ENCODE measurements at places on chromosomes 11 and 22.

DNA sequence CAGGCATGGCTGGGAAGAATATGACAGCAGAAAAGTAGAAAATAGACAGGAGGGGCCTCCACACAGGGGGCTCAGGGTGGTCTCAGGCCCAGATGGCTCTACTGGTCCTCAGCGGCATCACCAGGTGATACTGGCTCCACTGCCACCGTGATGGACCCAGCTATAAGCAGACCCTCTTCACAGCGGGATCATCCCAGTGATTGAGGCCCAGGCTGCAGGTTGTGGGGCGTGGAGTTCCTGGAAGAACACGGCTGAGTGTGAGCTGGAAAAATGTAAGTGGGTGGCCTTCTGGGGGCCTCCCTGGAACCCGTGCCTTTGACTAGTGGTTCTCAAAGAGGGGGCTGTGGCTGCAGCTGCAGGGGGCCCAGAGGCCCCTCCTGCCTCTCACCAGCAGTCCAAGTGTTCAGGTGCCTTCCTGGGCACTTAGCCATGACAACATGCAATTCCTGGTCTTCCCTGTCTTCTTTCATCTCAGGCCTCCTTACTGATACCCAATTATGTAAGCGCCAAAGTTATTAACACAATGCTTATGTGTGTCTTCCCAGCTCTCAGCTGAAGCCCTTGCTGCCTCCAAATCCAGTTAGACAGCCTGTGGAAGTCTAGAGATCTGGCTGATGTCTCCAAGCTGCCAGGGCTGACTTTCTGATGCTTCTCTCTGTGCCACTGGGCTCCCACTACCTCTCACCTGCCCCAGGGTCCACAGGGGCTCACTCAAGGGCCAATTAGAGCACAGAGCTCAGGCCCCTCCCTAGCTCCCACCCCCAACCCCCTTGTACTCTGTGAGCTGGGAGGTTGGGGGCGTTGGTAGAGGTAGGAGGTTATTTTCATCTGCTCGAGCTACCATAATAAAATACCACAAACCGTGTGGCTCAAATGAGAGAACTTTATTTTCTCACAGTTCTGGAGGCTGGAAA is 110.1 kb upstream of the LMO1 start:
- no peak for DNase-seq

GRCh38 chr22:24440270-24440717 is 12.9 kb downstream of the ADORA2A start:
- DNase-seq: no peak

DNA sequence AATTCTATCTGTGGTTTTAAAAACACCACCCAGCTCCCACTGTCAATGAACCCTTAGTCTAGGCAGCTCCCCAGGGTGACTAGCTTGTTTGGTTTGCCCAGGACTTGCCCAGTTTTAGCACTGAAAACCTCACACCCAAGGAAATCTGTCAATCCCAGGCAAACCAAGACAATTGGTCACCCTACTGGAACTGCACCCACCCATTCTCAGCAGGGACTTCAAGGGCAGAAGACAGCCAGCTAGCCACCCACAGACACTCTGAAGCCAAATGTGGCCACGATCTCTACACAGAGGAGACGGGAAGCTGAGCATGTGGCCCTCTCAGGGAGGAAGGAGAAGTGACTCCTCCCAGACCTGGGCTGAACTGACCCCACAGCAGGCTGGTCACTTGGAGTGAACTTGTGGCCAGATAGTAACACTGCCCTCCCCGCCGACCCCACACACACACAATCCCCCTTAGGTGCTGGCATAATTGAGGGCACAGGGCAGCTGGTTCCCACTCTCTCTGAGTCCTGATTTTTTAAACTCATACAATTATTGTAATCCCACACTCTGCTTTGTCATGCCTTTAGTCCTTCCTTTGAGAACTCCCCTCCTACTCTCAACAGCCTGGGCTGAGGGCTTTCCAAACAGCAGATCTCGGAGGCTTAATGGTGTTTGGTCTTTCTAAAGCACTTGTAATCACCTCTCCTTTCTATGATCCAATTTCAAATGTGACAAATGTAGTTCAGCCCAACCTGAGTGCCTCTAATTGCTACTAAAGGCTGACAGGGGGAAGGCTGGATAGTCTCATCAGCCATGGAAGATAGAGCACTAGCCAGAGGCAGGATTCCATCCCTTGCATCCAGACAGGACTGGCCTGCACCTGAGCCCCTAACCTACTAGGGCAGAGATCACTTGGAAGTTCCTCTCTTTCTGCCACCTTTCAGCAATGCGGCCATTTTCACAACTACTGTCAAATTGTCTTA is 74.7 kb upstream of the DRD2 start:
- DNase-seq: no peak

DNA sequence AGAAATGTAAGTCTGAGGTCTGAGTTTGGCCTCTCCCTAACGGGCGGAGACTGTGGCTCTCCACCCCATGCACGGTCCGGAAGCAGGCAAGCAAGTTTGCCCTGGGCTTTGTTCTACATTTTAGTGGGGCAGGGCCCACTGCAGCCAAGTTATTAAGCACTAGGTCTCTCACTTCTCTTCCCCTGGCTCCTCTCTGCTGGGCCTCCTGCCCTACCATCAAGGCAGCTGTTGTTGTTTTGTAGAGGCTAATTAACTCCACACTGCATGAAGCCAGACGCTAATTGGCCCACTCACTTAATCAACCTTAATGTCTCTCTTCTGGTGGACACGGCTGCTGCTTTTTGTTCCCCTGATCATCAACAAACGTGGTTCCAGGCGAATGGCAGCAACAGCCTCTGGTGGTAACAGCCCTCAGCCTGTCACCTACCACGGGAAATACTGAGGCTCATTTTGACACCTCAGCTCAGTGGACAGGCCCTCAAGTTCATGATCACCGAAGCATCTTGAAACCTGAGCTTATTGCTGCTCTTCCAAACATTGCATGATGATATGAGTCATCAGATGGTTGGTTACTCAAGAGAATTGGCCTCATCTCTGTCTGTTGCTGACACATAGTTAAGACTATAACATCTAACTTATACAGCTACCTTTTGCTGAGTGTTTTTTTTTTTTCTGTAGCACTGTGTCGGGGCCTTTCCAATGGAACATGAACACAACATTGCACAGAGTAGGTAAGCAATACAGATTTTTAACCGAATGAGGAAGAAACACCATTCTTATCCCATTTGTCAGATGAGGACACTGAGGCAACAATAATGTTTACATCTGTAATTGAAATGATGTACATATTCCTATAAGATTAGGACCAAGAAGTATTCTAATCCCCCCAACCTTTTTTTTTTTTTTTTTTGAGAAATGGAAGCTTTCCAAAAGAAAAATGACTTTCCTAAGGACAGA is 20.8 kb upstream of the LMO2 start:
- DNase-seq: no peak

GRCh38 chr22:47369431-47370015 is 607.1 kb downstream of the TBC1D22A start:
- DNase-seq: no peak

DNA sequence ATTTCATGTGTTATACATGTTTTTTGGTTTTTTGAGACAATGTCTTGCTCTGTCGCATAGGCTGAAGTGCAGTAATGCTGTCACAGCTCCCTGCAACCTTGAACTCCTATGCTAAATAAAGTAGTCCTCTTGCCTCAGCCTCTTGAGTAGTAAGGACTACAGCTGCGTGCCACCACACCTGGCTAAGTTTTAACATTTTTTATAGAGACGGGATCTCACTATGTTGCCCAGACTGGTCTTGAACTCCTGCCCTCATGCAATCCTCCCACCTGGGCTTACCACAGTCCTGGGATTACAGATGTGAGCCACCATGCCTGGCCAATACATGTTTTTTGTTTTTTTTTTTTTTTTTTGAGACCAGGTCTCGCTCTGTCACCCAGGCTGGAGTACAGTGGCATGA is 33.9 kb downstream of the SWAP70 start:
- no peak for DNase-seq

DNA sequence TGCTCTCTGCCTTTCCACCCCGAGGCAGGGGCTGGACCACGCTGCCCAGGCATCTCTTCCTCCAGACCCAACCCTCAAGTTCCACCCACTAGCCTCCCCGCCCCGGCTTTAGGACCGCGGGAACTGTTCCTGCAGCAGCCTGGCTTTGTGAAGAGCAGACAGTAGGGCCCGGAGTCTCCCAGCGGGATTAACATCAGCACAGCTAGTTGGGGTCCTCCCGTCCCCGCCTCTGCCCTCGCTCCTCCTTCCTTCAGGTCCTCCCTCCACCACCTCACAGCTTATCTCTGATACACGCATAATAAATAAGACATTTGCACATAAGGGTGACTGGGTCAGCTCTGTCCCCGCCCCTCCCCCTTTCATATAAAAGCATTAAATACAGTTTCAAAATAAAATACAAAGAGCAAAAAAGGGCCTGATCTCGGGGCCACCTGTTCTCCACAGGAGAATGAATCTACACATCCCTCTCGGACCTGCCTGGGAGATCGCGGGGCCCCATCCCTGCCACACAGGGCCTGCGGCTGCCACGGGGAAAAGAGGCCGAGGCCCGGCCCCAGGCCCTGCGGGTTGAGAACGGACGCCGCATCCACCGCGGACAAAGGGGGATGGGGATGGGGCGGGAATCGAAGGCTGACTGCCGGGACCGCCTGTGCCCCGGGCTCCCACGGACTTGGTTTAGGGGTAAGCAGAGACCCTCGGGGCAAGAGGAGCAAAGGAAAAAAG is 6.5 kb downstream of the ZFTA start:
- DNase-seq: no peak

GRCh38 chr11:85759915-85760314 is 51.0 kb downstream of the SYTL2 start:
- no peak for DNase-seq

GRCh38 chr22:37497062-37497599 is 10.9 kb upstream of the MFNG start:
- DNase-seq: no peak

DNA sequence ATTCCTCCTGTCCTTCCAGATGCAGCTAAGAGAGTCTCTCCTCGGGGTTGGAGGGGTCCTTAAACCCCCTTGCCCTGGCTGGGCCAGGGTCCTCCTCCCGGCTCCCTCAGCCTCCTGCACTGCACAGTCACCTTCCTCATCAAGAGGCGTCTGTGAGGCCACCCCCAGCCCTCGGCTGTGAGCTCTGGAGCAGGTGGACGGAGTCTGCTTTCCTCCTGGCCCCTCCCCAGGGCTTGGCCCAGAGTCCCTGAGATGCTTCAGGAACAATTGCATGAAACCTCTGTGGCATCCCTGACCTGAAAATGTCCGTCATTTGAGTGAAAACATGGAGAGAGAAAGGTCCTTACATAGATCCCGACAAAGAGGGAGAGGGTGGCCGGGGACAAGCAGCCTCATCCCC is 6.7 kb upstream of the FGF3 start:
- no peak for DNase-seq

- no peak for DNase-seq
Measured at GRCh38 chr11:107446822-107447431, 10.7 kb downstream of the CWF19L2 start.

GRCh38 chr11:62770778-62771143 is 435 bp upstream of the TAF6L start:
- DNase-seq: no peak

GRCh38 chr22:21936151-21936775 is 16.4 kb downstream of the PPM1F start:
- no peak for DNase-seq

GRCh38 chr22:48857202-48857805 is 970.4 kb downstream of the BRD1 start:
- DNase-seq: no peak

DNA sequence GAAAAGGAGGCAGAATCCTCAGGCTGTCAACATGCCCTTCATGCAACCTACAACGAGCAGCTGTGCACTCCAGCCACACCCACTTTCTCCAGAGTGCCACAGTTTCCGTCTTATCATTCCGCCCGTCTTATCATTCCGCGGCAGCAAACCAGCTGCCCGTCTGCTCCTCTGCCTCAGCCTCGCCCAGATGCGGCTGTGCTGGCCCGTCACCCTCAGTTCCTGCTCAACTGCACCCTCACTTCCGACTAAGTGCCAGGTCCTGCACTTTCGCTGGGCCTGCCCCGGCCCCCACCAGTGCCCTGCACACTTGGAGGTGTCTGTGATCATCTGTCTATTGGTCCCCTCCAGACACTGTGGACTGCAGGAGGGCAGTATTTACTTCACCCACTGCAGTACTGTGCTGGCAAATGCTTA is 43.7 kb downstream of the MICAL3 start:
- DNase-seq: peak; percentile 17

DNA sequence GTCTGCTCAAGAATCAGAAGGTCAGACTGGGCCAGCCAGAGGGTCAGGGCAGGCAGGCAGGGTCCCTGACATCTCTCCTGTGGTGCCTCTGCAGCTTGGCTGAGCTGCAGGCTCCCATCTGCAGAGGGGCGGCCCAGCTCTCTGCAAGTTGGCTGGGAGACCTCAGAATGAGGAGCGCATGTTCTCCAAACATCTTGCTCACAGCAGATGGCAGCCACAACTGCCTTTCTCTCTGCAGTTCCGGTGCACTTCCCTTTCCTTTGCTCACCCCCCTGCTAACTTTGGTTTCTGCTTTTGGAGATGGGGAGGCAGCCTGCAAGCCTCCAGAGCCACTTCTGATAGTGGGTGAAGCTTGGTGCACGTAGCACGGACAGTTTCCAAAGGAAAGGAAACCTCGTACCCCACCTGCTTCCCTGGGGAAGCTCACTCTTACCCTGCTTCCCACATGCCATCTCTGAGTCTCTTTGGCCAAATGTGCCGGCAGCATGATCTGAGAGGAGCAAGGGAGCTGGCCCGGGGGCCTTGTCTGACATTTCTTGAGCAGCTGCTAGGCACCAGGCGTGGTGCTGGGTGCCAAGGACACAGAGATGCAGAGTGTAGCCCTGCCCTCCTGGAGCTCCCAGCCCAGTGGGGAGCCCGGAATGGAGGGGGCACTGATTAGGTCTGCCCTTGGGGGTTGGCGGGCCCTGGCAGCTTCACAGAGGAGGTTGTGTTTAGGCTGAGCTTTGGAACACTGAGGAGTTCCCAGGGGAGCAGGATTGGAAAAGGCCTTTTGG is 18.2 kb downstream of the DAGLA start:
- no peak for DNase-seq

- DNase-seq: no peak
Measured at GRCh38 chr11:84673753-84674152, 953.4 kb downstream of the DLG2 start.

- DNase-seq: peak; percentile 4
Measured at GRCh38 chr11:107591378-107592230, 657 bp downstream of the ELMOD1 start.
